ENCODE measurements at places on chromosomes 16 and 17.

GRCh38 chr16:22188595-22189442 is 17.3 kb upstream of the EEF2K start:
- DNase-seq, result peak; percentile 71

- DNase-seq, result no peak
Measured at GRCh38 chr16:28186752-28187151, 25.0 kb downstream of the XPO6 start.

GRCh38 chr16:30137897-30138296 is 14.9 kb upstream of the MAPK3 start:
- no peak for DNase-seq

DNA sequence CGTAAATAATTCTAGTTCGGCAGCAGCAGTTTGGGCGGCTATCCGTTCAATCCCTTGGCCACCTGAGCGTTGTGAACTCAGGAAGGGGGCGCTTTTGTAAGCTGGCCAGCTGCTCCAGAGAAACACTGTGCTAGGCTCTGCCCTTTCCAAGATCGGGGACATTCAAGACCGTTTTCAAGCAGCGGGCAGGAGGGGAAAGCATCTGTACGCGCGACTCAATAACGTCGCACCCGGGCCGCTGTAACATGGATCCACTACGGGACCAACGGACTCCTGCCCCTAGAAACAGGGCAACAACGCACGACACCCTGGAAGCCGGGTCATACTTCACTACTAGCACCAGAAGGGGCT is 463 bp downstream of the TOP2A start:
- no peak for DNase-seq

DNA sequence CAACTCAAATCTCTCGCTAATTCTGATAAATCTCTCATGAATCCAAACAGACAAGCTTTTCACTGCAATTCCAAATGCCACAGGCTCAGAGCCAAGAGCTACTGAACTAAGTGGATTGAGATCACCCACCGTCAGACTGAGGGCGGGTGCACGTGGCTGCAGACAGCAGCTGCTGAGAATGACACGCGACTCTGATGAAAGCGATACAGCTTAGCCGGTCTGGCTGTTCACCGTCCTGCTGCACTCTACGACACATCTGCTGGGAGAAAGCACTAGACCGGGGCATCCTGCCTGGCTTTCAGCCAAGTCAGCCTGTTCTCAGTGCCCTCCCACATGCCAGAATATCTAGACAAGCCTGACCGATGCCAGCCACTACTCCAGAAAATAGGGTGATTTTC is 42.6 kb downstream of the KLHDC4 start:
- DNase-seq, result no peak

DNA sequence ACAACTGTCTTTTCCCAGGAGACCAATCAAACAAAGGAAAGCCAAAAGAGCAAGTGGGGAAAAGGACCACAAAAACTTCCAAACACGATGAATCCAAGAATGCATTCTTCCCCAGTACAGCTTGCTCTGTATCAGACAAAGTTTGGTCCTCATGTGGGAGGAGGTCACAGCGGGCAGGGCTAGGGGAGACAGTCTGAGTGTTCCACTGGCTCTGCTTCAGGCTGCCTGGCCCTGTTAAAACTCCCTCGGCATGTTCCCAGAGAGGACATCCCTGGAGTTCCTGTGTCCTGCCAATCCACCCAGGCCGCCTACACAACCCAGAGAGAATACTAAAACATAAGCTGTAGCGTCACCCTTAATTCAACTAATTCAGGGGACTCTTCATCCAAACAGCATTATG is 415.1 kb upstream of the DYNLRB2 start:
- no peak for DNase-seq

DNA sequence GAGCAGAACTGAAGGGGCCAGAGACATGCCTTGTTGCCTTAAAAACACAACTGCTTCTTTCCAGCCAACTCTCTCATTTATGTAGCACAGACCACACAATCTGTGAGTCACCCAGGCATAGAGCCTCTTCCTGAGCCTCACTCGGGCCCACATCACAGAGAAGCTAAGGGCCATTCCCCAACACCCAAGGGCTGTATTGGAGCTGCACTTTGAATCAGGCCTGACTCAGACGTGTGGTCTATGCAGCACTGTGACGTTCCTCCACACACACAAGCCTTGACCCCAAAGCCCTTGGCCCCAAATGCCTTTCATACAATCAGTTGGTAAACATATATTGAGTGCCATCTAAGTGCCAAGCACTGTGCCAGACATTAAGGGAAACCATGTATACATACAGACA is 308.9 kb upstream of the DYNLRB2 start:
- DNase-seq, result no peak

DNA sequence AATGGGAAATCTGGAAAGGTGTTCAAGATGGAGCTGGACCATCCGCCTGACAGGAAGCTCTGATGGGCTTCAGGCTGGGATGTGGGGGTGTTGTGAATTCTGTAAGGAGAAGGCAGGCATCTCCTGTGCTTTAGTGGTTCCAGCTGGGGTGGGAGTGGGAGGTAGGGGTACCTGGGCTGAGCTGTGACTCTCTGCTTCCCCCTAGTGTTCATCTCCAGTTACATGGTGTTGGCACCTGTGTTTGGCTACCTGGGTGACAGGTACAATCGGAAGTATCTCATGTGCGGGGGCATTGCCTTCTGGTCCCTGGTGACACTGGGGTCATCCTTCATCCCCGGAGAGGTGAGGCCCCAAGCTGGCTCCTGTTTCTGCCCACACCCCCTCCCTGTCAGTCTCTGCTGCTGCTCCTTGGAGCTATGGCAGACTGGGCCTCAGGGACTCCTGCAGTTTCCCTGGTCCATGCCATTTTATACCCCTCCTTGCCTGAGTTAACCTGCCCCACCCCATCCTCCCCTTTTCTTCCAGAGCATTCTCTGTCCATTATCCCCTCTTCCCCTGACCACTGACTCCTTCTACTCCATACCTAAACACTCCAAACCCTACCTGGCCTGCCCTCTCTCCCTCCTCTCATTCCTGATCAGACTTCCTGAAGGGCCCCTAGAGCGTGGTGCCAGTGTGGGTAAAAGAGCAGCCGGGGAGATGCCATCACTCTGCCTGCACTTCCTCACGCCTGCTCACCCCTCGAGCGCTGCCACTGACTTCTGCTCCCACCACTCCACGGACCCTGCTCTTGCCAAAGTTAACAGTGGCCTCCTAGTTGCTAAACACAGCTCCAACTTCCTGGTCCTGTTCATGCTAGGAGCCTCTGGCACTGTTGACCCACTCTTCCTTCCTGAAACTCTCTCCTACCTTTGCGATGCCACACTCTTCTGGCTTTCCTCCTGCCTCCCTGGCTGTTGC is 3.4 kb downstream of the SPNS1 start:
- DNase-seq, result no peak

DNA sequence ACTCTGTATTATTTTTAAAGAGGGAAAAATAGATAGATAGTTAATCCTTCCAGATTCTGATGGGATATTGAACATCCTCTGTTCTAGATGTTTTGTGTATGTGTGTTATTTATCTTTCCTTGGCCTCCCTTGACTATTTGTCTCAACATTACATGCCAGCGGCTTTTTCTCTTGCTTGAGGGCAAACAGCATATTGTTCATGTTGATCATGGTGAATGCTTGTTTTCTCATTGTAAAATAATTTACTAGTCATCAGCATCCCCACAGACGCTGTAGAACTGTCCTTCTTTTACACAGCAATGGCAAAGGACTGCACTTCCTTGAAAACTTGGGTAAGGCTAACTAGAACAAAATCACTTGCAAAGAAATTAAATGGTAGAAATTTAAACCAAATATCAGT is 1376.4 kb upstream of the GOT2 start:
- no peak for DNase-seq

DNA sequence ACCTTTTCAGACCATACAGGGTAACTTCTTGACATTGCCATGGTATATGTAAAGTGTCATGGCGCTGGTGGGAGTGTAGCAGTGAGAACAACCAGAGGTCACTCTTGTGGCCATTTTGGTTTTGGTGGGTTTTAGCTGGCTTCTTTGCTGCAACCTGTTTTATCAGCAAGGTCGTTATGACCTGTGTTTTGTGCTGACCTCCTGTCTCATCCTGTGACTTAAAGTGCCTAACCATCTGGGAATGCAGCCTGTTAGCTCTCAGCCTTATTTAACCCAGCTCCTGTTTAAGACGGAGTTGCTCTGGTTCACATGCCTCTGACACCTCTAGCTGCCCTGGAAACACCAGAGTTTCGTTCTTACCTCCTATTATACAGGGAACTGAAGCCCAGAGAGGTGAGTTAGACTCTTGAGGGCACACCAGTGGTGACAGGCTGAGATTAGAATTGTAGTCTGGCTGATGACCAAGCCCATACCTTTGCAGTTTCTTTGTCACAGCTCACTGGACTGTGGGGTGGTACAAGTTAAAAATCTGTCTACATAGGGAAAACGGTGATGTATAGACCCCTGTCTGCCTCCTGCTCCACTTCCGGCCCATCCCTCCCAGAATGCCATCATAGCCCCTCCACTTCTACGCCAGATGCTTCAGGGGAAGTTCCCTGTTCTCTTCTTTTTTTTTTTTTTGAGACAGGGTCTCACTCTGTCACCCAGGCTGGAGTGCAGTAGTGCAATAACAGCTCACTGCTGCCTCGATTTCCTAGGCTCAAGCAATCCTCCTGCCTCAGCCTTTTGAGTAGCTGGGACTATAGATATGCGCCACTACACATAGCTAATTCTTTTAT is 21.0 kb downstream of the KSR1 start:
- no peak for DNase-seq

DNA sequence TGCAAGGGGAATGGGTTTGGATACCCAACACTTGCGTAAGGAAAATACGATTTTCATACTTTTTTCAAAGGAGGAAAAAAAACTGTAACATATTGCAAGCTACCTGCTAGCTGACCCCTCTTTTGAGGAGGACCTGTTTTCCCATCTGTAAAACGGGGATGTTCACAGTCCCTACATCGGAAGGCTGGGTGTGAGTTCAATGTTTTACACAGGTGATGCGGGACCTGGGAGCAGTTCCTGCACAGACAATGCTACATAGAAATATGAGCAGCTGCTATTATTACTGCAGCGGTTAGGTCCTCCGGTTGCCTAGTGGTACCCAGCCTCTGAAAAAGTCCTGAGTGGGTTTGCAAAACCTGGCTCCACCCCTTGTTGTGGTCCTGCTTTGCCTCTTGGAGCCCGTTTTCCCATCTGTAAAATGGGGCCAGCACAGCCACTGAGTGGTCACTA is 3.5 kb downstream of the SOCS1 start:
- no peak for DNase-seq

DNA sequence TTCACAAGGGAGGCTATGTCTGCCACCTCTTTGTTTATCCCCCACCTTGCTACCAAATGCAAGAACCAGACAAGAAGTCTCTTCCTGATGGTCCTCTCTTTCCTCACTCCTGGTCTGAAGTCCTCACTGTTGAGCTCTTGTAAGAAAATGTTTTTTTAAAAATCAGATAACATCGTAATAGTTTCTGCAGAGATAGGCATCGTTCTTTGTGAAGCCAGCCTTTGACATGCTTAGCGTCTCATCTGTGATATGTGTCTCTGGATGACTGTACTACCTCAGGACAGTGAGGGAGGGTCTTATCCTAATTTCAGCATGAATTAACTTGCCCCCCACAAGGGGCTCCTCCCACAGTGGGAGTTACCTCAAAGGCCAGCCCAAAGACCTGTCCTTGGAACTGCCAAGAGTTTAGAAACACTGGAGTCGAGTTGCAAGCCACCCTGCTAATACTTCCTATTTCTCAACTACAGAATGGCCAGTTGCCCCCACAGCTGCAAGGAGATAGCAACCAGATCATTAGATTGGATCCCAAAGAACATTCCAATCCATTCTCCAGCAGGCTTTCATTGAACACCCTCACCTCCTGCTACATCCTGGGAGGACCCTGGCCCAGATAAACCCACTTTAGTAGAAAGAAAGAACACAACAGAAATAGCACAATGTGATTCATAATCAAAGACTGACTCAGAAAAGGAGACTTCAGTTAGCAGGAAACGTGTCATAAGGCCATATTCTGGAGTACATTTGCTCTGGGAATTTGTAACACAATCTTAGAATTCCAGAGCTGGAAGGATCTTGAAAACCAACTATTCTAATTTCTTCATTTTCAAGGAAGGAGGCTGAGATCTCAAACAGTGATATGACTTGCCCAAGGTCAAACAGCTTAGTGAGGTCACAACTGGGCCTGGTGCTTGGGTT is 151.0 kb downstream of the IRX3 start:
- DNase-seq, result no peak

- DNase-seq, result no peak
Measured at GRCh38 chr16:20610211-20610891, 34.2 kb upstream of the ACSM2B start.

GRCh38 chr17:49198211-49198610 is 12.2 kb downstream of the GNGT2 start:
- no peak for DNase-seq

- peak; percentile 95 for DNase-seq
Measured at GRCh38 chr17:81512562-81513371, at the start of gene ACTG1. Gene ACTG1 (minus strand): TSS chr17:81512799. CDS start chr17:81512354, 445 bp downstream.

DNA sequence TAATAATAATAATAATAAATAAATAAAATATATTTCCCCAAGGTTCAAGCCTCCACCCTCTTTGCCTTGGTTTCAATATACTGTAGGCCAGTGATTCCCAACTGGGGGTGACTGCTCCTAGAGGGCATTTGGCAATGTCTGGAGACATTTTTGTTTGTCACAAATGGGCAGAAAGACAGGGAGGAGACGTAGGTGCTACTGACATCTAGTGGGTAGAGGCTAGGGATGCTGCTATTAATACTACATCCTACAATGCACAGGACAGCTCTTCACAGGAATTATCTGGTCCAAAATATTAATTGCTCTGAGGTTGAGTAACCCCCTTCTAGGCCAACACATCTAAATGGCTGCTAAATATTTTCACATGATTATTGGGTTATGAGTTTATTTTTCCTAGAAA is 12.8 kb upstream of the PRR14 start:
- no peak for DNase-seq

DNA sequence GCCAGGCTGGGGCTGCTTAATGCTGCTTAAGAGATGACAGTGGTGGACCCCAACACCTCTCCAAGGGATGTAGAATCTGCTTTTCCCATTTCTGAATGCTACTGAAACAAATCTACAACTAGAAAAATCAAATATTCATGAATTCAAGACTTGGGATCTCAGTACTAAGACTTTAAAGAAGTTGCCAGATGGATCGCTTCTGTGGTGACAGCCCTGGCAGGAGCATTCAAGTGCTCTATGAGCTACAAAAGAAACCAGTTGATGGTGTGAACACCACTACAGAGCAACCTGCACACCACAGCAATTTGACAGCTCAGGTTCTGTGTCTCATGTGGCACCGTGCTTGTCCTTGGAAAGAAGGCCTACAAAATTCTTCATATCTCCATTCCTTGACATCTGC is 42.6 kb downstream of the SIAH1 start:
- no peak for DNase-seq

DNA sequence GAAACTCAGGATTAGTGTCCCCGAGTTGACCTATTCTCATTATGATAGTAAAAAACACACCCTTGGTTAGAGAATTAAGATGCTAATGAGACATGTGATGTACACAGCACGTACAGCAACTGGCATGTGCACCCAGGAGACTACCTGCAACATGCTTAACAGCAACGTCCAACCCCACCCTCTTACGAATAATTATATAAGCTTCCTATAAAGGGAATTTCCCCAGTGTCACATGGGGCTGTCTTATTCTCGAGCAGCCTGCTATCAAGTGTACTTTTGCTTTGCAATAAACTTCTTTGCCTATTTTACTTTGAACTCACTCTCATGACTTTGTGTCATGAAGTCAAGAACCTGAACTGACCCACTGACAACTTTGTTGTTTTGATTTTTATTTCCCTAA is 62.4 kb upstream of the PMFBP1 start:
- no peak for DNase-seq

GRCh38 chr16:64629622-64630021 is 492.2 kb downstream of the CDH11 start:
- DNase-seq, result no peak
